ENCODE measurements at places on chromosomes 1 and 21.

DNA sequence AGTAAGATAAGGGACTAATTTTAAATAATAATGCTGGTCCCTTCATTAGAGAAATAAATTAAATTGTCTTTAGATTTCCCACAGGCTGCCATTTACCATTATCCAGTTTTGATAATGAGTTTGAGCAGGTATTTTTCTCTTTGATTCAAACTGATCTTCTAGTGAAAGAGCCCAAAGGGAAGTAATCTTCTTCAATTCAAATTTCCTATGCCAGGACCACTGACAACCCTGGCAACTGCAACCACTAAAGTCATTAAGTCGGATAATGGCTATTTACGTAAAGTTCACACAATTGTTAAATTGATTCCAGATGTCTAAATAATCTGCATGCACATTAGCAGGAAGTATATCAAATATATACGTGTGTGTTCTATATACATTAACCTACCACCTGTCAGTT is 399.3 kb downstream of the PTPRC start:
- no peak for DNase-seq

DNA sequence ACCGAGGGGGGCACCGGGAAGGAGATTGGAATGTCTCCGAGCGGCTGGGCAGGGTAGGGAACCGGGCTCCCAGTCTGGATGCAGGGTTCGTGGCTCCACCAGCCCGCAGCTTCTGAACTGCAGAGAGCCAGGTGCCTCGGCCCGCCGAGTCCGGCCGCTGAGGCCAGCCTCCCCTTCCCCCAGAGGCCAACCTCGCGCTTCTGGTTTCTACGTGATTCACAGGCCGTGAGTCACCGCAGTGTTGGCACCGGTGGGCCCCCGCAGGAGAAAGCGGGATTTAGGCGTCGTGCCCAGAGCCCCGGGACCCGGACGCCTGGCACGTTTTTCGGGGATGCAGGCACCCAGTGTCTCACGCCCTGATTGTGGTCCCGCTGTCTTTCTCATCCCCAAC is 458 bp downstream of the CRABP2 start:
- no peak for DNase-seq

GRCh38 chr21:41016472-41016871 is 151.5 kb upstream of the BACE2 start:
- no peak for DNase-seq

DNA sequence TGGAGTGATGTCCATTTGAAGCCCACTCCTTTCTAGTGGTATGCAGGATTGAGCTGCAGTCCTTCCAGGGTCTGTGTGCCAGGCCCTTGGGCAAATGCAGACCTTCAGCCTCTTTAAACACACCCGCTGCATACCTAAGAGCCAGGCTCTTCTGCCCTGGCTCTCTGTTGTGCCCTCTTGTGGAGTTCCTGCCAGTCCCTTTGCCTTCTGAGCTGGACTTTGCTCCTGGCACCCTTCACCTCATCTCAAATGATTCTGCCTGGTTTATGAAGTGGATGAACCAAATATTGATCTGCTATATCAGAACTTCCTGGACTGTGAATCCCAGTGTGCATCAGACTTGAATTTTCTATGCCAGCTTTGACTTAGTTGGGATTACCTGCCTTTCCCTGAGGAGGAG is 158.8 kb downstream of the URB2 start:
- DNase-seq = no peak

- no peak for DNase-seq
Measured at GRCh38 chr1:80961464-80962190, 839.1 kb upstream of the ADGRL2 start.

- DNase-seq = no peak
Measured at GRCh38 chr1:162984699-162985098, 84.5 kb upstream of the RGS4 start.

GRCh38 chr1:8281843-8282509 is 35.9 kb upstream of the SLC45A1 start:
- DNase-seq = no peak

DNA sequence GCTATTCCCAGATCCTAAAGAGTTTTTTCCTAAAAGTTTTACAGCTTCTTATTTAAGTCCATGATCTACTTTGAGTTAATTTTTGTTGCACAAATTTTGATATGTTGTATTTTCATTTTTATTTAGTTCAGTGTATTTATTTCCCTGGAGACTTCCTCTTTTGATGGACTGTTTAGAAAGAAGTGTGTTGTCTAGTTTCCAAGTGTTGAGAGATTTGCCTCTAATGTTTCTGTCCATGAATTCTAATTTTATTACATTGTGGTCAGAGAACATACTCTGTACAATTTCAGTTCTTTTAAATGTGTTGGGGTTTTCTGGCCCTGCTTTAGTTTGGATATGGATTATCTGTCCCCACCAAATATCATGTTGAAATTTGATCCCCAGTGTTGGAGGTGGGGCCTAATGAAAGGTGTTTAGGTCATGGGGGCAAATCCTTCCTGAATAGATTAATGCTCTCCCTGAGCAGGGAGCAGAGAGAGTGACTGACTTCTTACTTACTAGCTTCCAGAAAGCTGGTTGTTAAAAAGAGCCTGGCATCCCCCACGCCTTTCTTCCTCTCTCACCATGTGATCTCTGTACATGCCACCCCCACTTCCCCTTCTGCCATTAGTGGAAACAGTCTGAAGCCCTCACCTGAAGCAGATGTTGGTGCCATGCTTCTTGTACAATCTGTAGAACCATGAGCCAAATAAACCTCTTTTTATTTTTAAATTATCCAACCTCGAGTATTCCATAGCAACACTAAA is 4.6 kb downstream of the CHD1L start:
- DNase-seq = no peak

Measured in activated CD8-positive, alpha-beta memory T cell treated with anti-CD3 and anti-CD28 coated beads for 1 hour (primary cell).